H4 (cell line): ENCODE measurements at places on chromosomes 7 and 10.

GRCh38 chr7:28005075-28005846 lies 175.3 kb downstream of the JAZF1 start:
- DNase-seq = no peak

- DNase-seq = no peak
Measured at GRCh38 chr7:91567081-91568012, 303.1 kb downstream of the FZD1 start.

- DNase-seq = no peak
Measured at GRCh38 chr7:74717889-74718288, 55.9 kb upstream of the NCF1 start.

- no peak for DNase-seq
Measured at GRCh38 chr10:78852466-78853240, 216.1 kb upstream of the ZMIZ1 start.

- no peak for DNase-seq
Measured at GRCh38 chr7:106417273-106417902, 132.6 kb upstream of the NAMPT start.
